ENCODE measurements at places on chromosomes 12 and 14.

DNA sequence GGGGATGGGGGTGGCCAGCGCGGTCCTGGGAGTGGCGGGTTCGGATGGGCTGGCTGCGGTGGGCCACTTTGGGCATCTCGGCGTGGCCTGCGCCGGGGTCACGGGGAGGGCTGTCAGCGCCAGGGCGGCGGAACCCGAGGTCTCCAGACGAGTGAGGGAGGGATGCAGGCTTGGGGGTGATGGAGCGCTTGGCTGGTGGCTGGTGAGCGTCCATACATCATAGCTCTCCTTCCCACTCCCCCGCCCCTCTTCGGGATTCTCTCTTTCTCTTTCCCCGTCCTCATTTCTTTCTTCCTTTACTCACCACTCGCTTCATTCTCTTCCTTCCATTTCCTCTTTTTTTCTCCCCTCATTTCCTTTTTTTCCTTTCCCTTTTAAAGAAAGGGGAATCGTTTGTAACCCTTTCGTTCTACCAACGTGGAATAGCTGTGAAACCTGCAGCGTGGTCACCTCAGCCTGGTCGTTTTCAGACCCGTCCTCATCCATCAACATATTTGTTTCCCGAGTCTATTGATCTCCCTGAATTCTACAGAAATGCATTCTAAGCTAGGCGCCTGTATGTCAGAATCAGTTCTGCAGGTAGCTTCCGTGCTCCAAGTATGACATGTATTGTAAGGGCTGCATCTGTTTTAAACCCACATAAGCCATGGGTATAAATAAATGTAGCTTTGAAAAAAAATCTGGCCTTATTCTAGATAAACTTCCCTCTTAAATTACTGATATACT lies 260.3 kb upstream of the E2F7 start:
- DNase-seq = no peak

- no peak for DNase-seq
Observed at GRCh38 chr14:32809255-32809654, 129.4 kb upstream of the NPAS3 start.

DNA sequence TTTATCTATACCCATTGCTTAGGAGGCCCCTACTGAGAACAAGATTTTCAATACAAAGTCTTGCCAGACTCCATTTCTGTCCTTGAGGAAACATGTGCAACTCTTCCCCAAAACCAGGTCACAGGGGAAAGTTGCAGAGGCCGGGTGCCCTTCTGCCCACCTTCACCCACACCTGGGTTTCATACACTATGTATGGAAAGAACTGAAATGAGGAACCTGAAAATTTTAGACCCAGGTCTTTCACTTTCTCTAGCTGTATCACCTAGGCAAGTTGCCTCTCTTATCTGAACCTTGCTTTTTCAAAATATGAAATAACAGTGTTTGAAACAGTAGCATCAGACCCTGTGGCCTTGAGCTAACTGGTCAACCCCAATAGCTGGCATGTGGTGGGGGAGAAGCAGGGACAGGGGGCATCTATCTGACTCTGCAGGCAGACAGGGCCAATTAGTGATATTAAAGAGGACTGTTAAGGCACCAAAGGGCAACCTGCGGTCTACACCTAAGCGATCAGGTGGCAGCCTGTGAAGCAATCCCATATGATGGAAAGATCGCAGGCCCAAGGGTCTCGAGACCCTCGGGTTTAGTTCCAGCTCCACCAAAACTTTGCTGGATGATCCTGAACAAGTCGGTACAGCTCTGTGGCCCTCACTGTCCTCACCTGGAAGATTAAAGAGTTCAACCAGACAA lies 346.5 kb downstream of the BCL11B start:
- DNase-seq = no peak

- no peak for DNase-seq
Observed at GRCh38 chr14:63760014-63760413, 32.1 kb upstream of the SGPP1 start.

DNA sequence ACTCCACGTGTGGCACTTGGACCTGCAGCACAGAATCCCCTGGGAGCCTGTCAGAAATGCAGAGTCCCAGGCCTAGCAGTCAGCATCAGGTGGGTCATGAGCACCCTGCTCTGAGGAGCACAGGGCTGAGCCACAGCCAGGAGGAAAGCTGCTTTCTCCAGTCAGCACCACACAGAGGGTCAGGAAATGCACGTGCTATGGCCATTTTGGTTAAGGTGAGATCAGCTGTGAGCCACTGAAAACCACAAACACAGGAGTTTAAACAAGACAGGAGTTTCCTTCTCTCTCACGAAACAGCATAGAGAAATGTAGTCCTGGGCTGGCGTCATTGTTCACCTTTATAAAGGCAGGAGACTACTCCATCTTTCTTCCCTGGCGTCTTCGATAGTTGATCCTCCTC lies 204.5 kb upstream of the SFSWAP start:
- no peak for DNase-seq

- DNase-seq = no peak
Observed at GRCh38 chr12:75528272-75528671, 16.9 kb upstream of the KRR1 start.

DNA sequence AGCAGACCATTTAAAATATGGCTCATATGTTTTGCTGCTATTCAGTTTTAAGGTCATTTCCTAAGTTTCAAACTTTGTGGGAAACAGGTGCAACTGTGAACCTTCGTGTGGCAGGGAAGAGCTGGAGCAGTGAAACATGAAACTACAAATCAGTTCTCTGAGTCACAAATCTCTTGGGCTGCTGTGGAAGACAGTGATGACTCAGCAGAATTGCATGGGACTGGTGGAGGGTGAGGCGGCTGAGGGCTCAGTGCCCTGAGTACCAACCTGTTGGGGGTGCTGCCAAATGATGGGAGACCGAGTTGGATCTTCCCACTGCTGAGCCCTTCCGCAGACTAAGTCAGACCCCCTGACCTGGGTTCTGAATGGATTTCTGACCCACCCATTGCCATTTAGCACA lies 8.4 kb upstream of the CALM1 start:
- DNase-seq = no peak

GRCh38 chr14:76776428-76777251 lies 15.4 kb downstream of the VASH1 start:
- DNase-seq = peak; percentile 3

- DNase-seq = no peak
Observed at GRCh38 chr14:94009767-94010166, 12.7 kb downstream of the CCDC197 start.

- no peak for DNase-seq
Observed at GRCh38 chr12:17528394-17528793, 561.6 kb downstream of the RERGL start.

- DNase-seq = no peak
Observed at GRCh38 chr12:51823875-51824565, 24.5 kb downstream of the FIGNL2 start.

GRCh38 chr12:128421375-128421774 lies 154.4 kb downstream of the TMEM132C start:
- no peak for DNase-seq

GRCh38 chr12:24724814-24725213 lies 224.1 kb downstream of the BCAT1 start:
- no peak for DNase-seq

GRCh38 chr12:12943586-12944260 lies 8.2 kb downstream of the GPRC5D start:
- no peak for DNase-seq

- DNase-seq = no peak
Observed at GRCh38 chr14:59238216-59238615, 49.7 kb downstream of the DAAM1 start.

DNA sequence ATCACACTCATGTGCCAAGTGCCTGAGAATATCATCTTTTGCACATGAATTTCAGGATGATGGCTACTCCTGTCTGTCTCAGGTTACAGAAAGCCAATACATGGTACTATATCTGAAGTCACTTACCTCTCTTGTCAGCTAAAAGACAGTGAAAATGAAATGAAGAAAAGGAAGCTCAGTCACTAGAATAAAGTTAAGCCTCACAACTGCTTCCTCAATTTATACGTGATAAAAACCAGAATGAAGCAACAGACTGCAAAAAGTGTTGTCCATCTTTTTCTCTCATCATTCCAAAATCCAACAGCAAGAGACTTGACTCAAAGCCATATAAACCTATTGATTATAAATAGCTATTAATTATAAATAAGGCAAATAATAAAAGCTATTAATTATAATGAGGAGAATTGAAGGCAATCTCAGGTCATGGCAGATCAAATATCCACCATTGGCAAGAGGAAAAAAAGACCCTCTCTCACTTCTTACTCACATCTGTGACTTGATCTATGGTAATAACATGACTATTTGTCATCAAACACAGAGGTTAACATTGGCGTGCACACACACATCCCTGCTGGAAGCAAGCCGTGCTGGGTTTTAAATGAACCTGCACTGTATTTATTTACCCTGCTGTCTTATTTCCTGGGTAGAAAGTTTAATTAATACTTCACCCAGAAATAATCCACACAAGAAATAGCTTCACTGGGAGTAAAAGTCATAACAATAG lies 10.0 kb downstream of the NIN start:
- DNase-seq = no peak

GRCh38 chr14:104676130-104676693 lies 13.2 kb upstream of the INF2 start:
- no peak for DNase-seq

- no peak for DNase-seq
Observed at GRCh38 chr12:11477110-11477509, 81.7 kb upstream of the PRB2 start.

DNA sequence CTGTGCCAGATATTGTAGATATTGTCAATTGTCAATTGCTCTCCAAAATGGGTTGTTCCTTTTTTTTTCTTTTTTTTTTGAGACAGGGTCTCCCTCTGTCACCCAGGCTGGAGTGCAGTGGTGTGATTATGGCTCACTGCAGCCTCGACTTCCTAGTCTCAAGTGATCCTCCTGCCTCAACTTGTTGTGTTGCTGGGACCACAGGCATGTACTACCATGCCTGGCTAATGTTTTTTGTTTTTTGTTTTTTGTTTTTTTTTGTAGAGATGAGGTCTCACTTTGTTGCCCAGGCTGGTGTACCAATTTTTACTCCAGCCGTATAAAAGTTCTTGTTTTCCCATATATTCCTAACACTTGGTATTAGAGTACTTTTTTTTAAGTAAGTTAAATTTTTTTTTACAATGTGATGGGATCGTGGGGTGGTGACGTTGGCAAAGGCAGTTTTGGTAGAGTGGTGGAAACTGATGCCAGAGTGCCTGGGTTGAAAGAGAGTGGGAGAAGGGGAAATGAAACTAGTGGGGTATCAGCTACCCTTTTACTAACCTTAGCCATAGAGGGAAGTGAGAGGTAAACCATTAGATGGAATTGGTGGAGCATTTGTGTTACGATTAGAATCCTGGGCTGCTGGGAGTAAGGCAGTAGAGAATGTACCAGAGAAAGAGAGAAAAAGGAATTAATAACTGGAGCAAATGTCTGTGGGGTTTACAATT lies 33.0 kb upstream of the CFAP54 start:
- no peak for DNase-seq

GRCh38 chr14:54589076-54589475 lies 22.1 kb downstream of the SAMD4A start:
- no peak for DNase-seq

DNA sequence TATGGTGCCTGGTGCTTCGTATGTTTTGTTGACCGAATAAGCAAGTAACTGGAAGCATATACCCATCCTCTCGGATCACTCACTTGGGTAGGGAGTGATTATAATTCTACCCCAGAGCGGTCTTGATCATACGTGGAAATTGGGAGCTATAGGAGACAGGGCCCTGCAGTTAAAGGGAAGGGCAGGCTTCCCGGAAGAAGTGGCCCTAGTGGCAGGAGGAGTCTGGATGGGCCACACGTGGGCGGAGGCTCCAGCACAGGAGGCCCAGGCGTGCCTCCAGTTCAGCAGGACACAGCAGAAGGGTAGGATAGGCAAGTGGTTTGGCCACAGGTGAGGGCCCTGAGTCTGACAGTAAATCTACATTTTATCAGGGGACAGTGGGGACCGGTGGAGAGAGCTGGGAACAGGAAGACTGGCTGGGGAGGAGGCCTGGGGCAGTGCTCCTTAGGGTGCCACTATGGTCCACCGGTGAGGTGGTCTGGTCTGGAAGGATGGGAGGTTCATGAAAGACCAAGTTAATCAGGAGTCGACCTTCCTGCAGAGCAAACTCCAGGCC lies 23.5 kb upstream of the YY1 start:
- DNase-seq = no peak

- DNase-seq = no peak
Observed at GRCh38 chr14:25032092-25032784, 17.7 kb downstream of the STXBP6 start.

DNA sequence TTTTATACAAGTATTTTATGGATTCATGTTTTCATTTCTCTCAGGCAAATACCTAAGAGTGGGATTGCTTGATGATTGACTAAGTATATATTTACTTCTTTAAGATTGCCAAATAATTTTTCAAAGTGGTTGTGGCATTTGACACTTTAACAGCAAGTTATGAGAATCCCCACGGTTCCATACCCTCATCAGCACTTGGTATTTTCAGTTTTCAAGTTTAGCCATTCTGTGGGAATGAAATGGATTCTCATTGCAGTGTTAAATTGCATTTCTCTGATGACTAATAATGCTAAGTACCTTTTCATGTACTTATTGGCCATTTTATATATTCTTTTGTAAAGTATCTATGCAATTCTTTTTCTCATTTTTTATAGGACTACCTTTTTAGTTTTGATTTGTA lies 301.5 kb upstream of the DIO3 start:
- no peak for DNase-seq

DNA sequence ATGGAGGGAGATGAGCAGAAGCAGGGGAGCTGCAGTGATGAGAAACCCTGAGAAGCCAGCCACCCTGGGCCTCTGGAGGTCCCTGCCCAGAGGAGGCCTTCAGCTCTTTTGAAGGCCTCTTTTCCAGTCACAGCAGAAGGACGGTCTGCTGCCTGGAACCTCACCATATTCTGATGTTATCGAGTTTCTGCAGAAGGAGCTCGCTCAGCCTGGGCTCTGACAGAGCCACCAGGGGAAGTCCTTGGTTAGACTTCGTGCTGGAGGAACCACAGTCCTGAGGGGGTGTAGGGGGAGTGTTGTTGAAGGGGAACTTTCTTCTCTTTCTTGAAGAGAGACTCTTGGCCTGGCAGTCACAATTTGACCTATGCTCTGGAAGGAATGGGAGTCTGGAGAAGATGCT lies 25.1 kb upstream of the BATF start:
- no peak for DNase-seq

DNA sequence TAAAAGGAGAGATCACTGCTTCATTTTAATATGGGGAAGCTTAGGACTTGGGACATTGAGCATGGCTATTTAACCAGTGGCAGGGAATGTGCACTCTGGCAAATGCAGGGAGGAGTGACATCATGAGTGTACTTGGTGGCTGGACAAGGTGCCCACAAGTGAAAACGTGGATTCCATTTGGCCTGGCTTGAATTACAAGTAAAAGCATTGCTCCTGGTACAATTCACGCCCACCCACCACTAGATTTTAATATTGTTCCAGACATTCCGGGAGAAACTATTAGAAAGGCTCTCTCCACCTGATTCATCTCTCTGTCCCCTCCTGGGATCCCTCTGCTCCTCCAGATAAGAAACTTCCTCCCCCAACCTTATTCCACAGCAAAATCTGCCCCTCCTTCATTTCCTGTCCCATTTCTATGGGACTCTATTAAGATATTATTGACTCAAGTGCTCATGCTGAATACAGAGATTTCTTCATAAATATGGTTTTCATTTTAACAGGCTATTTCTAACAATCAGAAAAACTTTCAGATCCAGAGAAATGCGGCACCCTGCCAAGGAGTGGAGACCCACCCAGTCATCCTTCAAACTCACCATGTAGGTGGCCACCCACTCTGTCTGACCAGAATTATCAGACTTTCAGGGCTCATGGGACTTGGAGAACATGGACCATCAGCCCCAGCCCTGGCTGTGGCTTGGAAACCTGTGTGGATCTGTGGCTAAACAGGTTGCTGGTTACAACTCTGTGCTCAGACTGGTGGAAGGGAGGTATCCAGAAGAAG lies 43.2 kb downstream of the SSPN start:
- DNase-seq = no peak
